Stimulated activated CD4-positive, alpha-beta T cell treated with anti-CD3 and anti-CD28 coated beads, Interleukin-15, amount 100 ng/mL, for 1 hour (primary cell): ENCODE measurements at places on chromosomes 7 and 10.

DNA sequence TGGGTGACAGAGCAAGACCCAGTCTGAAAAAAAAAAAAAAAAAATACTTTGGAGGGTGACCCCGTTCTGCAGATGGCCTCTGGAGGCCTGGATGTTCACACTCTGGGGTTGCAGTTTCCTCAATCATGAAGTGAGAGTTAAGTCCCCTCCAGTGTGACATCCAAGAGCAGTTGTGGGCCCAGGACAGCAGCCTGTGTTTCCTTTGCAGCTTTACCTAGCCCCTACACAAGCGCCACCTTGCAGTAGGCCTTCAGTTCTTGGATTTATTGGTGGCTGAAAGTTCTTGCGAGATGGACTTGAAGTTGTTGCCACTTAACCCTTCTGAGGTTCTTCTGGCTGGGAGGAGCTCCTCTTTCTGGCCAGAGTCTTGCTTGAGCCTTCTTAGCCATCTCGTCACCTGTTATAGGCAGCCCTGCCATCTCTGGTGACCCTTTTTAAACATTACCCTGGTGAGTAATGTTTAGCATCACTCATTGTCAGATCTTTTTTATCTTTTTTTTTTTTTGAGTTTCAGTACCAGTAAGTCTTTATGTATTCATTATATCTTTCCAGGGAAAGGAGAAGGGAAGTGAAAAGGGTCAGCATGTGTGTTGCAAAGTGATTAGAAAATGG is 3.4 kb upstream of the ACTR3C start:
- DNase-seq: no peak

DNA sequence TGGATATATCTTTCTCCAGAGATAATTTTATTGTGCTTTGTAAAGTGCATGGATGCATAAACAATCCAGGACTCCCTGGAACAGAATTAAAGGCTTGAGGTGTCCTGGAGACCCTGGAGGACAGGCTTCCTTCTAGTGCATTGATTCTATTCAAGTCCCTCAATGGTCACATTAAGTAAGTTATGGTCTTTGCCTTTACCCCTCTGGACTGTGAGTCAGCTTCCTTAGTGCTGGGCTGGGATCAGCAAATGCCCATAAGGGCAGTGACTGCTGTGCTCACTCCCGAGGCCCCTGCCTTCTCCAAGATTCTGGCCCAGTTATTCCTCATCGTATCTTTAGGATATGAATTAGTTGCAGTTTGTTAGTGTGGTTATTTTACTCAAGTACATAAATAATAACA is 178.7 kb upstream of the PRSS58 start:
- no peak for DNase-seq

DNA sequence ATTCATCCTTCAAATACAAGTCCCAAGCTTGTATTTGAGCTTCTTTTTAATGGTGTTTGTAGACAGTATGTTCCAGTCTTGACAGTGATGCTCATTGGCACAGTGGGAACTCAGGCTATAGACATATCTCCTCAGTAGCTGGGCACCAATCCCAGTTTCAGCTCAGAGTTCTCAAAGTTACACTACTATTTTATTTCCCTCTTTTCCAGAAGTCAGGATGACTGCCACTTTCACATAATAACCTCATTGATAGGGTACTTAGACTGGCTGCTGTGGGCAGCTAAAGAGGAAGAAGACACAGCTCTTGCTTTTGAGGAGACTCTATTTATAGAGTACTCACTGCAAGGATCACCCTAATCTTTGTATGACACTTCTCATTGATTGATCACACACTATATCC is 2.4 kb downstream of the GBF1 start:
- no peak for DNase-seq

- DNase-seq: no peak
These were observed 323.5 kb downstream of the PHF14 start for GRCh38 chr7:11297126-11297625.

GRCh38 chr7:16755397-16755796 is 1.8 kb downstream of the TSPAN13 start:
- no peak for DNase-seq

- no peak for DNase-seq
These were observed 75.0 kb downstream of the SLC25A13 start for GRCh38 chr7:96246919-96247318.

GRCh38 chr7:129332254-129333035 is 101.8 kb upstream of the STRIP2 start:
- no peak for DNase-seq

GRCh38 chr7:80537091-80537490 is 25.2 kb upstream of the GNAT3 start:
- DNase-seq: no peak

DNA sequence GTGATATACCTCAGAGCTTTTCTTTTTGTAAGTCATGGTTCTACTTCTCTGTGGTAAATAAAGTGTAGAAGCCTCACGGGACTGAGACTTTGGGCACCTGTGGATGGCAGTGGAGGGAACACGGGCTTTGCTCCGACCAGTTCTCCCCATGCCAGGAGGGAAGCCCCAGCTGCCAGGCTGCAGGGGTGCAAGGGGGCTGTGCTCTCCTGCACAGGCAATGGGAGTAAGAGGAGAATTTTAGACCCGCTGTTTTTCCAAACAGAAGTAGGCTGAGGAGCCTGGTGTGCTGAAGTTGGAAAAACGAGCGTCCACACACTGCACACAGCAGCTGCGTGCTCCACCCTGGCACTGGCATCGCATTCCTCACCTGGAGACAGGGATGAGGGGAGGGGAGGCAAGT is 282.4 kb downstream of the TNS3 start:
- DNase-seq: no peak

DNA sequence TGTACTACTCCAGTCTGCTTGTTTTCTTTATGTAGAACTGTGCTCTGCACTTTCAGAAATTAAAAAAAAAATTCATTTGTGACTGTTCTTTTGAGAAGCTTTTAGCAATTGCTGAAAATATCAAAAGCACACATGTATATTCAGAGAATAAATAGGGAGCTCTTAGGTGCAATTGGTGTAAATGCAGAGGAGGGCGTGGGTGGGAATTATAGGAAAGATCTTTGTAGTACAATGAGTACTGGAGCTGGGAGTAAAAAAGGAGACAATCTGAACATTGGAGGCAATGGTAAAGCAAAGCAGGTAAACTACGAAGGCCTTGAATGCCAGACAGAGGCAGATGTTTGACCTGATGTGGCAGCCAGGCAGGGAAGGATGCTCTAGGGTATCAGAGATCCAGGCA is 267.5 kb downstream of the SORCS3 start:
- no peak for DNase-seq

GRCh38 chr7:92634924-92635519 is 44.8 kb upstream of the FAM133B start:
- DNase-seq: no peak

DNA sequence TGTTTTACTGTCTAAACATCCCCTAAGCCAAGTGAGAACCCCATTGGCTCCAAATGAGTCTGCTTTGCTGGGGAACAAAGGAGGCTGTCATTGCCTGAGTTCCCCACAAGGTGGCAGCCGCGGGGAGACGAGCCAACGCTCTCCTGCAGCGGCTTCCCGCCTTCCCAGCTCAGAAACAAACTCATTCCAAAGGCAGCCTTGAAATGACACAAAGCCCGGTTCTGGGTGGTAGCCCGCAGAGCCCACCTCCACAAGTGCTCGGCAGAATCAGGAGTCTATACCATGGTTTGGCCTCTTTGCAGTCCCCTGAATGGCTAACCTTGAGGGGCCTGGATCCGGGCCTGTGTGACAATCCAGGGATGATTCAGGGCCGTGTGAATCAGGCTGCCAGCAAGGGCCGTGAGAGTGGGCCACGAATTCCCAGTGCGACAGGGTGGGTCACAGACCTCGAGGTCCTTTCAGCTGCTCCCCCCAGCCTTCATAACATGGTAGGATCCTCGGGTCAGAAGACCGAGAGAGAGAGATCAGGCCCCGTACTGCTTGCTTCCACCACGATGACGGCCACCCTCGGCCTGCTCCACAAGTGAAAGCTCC is 79.7 kb downstream of the DLG5 start:
- no peak for DNase-seq

- DNase-seq: no peak
These were observed 675 bp upstream of the GIMAP1 start for GRCh38 chr7:150715738-150716137.

DNA sequence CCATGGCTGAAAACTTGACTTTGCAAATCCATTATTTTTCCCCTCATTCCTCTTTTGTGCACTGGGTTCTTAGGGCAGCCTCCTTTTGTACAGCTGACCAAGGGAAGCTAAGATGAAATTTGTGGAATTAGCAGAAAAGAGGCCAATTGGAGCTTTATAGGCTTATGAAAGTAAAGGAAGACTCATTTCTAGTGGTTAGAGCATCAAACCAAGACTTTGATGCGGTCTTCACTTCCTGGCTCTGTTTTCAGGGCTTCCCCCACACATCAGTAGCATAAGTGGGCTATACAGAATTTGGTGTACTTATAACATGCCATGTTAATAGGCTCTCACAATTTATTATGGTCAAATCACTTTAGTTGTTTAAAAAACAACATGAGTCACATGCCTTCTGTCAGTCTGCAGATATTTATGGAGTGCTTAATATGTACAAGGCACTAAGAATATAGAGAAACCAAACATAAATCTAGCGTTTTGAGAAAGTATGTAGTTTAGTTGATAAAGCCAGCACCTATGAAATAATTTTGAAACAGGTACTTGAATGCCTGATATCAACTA is 5.7 kb downstream of the AUTS2 start:
- DNase-seq: no peak

DNA sequence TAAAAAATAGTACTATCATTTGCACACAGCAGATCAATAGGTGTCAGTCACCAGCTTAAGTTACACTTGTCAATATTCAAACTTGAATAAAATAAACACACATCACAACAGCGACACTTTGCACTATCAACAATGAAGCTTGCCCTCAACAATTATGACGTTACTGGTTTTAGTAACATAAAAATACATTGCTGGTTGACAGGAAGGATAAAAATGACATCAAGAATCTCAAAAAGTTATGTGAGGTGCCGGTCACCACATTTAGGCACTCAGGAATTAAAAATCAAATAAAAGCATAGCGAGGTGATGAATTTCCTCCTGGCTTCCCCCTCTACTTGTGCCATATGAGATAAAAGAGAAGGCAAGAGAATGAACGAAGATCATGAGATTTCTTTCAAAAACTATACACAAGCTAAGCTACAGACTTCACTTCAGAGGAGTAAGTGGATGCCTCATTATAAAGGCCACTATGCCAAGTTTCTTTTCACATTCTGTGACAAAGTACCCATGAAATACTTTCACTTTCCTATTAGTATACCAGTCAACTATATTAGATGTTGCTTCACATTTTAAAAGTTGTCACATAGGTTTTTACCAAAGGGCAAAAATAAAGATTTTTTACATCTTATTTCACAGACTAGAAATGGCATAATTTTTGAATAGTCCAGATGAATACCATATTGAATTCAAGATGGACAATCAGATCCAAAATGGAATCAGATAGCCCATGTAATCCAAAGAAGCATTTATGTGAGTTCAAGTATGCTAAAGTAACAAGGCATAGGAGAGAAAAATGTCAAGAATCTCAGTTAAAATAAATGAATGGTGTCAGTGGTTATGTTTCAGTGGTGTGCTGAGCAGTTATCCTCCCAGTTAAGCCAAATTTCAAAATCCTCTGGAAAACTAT is 3.6 kb downstream of the CCDC71L start:
- DNase-seq: no peak

GRCh38 chr7:45072131-45073030 is 16.4 kb downstream of the NACAD start:
- no peak for DNase-seq

DNA sequence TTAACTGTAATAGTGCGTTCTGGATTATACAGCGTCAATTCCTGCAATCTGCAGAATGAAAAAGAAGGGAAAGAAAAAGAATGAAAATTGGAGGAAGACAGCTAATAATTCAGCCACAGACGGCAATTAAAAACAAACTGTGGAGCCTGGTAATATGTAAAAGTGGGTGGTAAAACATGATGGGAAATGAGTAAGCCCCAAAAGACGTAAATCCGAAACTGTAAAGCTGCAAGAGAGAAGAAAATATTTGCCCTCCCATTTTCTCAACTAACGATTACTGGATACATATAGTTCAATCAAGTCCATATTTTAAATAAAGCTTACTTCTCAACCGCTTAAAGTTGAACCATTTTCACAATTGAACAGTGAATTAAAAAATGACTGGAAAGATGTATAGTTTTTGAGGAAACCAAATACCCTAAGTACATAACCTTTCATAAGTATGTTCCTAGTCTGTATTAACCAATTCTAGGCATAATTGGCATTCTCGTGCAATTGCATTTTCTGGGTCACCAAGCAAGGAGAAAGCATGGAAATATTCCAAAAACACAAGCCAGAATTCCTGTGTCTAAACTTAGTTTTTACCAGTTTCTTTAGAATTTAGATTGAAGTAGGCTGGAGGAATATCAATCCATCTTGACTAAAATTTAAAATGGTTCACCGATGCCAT is 44.8 kb downstream of the MALSU1 start:
- DNase-seq: no peak

GRCh38 chr10:33501161-33501560 is 166.7 kb upstream of the NRP1 start:
- no peak for DNase-seq

GRCh38 chr7:14207138-14207537 is 217.7 kb upstream of the ETV1 start:
- no peak for DNase-seq

DNA sequence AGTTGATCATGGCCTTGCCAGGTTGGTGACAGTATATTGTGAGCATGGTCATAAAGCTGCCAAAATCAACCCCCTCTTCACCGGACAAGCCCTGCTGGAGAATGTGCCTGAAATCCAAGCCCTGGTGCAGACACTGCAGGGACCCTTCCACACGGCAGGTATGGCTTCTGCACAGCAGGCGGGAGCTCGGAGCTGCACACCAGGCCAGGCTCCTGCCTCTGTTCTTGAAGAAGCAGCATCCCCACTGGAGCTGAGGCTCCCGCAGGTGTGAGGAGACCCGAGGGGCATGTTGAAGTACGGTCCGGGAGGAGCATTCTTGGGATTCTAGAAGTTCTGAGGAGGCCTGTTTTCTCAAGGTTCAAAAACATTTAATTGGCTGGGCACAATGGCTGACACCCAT is 12.7 kb downstream of the DHTKD1 start:
- no peak for DNase-seq

DNA sequence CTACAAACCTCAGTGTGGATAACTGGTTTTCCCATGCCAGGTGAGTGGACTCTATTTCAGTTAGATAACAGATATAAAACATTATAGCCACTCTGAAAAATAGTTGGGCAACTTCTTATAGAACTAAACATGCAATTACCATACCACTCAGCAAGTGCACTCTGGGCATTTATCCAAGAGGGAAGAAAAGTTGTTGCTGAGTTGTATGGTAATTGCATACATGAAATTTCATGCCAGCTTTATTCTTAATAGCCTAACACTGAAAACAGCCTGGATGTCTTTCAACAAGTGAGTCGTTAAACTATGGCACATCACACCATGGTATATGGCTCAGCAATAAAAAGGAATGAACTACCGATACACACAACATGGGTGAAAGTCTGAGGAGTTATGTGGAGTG is 10.6 kb upstream of the UPP1 start:
- no peak for DNase-seq
